Activated T-helper 2 cell treated with anti-CD3 and anti-CD28 coated beads, Interferon-gamma antibody, Interleukin-2, Interleukin-4, amounts not matched to agents 10 μg/mL and 5 μg/mL and 100 μg/mL, durations not matched to agents 14 hours and 24 hours and 36 hours (primary cell): ENCODE measurements at places on chromosomes 2 and 18. TPM values are rescaled to one million over a fixed set of nuclear protein-coding genes. Genes with fewer than 3 reads are reported as not detected.

The ALLC gene
- total RNA-seq: not detected in 2 replicates

The SLC19A3 gene
- not detected in 2 replicates for total RNA-seq

The HAT1 gene
- total RNA-seq: 67.4 and 70.1 TPM in 2 replicates

The MEX3C gene
- total RNA-seq: 48.6 and 49.3 TPM in 2 replicates

The CYRIA gene
- 1.8 TPM in 2 replicates for total RNA-seq

The IGFBP2 gene
- total RNA-seq: 30.1 and 32.5 TPM in 2 replicates

The CCDC150 gene
- total RNA-seq: 13.6 and 17.8 TPM in 2 replicates

The RUFY4 gene
- total RNA-seq: 0.39 TPM in 1 of 2 replicates, not detected in the other

The NXPH2 gene
- not detected in 2 replicates for total RNA-seq

The PPP4R3B gene
- total RNA-seq: 69.7 and 69.9 TPM in 2 replicates

The ST8SIA5 gene
- total RNA-seq: 0.05 and 0.39 TPM in 2 replicates

The RPIA gene
- total RNA-seq: 67.1 and 68.4 TPM in 2 replicates

The RAX gene
- total RNA-seq: 0.32 TPM in 1 of 2 replicates, not detected in the other

GRCh38 chr2:148570989-148571388 is 73.6 kb upstream of the EPC2 start:
- peaks cover 25% of the 10 kb centered on the region for H3K4me1 ChIP-seq
- no peak for DNase-seq
- H3K27me3 ChIP-seq: peaks cover 9% of the 10 kb centered on the region
- no peak overlapping the region for H3K4me3 ChIP-seq

- H3K36me3 ChIP-seq: no peaks in the 10 kb centered on the region
- H3K27me3 ChIP-seq: peaks cover 11% of the 10 kb centered on the region
- H3K4me3 ChIP-seq: no peak overlapping the region
- no peak for DNase-seq
- H3K4me1 ChIP-seq: no peaks in the 10 kb centered on the region
- H3K27ac ChIP-seq: no peak overlapping the region
These were observed 10.1 kb downstream of the TWIST2 start for GRCh38 chr2:238857959-238858358.

DNA sequence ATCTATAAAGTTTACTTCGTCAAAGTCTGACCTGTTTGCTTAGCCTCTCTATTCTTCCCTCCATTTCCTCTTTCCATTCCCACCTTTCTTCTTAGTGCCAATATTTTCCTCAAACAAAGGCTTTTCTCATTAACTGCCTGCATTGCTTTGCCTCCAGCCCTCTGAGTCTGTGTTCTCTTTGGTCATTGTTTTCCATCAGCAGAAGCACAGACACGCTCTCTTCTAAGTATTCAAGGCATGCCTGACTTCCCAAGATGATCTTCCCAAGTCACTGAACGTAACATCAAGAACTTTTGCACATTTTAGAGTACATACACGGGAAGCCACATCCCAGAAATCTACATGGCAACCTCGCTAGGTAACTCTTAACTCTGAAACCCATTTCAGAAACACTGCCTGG is 32.6 kb upstream of the ANXA4 start:
- no peak overlapping the region for H3K4me3 ChIP-seq
- H3K36me3 ChIP-seq: no peaks in the 10 kb centered on the region
- H3K27me3 ChIP-seq: no peaks in the 10 kb centered on the region
- peaks cover 4% of the 10 kb centered on the region for H3K4me1 ChIP-seq
- H3K27ac ChIP-seq: no peak overlapping the region
- DNase-seq: no peak

- no peak for DNase-seq
- H3K27ac ChIP-seq: no peak overlapping the region
- H3K4me3 ChIP-seq: no peak overlapping the region
- H3K36me3 ChIP-seq: no peaks in the 10 kb centered on the region
- H3K4me1 ChIP-seq: no peaks in the 10 kb centered on the region
- H3K27me3 ChIP-seq: no peaks in the 10 kb centered on the region
These were observed 509.9 kb upstream of the VRK2 start for GRCh38 chr2:57536535-57537231.

DNA sequence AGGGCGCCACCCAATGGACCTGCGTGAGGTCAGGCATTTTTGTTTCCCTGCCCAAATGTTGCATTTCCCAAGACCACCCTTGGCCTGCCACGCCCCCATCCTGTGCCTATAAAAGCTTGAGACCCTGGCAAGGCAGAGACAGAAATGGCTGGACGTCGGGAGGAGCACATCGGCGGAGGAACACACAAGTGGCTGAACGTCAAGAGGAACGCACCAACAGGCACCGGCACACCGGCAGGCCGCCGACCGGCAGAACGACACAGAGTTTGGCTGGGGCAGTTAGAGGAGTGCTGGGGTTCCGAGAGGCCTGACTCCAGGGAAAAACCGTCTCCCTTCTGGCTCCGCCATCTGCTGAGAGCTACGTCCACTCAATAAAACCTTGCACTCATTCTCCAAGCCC is 35.9 kb downstream of the DCDC2C start:
- no peaks in the 10 kb centered on the region for H3K4me1 ChIP-seq
- no peaks in the 10 kb centered on the region for H3K36me3 ChIP-seq
- no peak overlapping the region for H3K4me3 ChIP-seq
- peaks cover under 1% of the 10 kb centered on the region for H3K27me3 ChIP-seq

- no peak for DNase-seq
- H3K27me3 ChIP-seq: no peaks in the 10 kb centered on the region
- no peaks in the 10 kb centered on the region for H3K36me3 ChIP-seq
- no peak overlapping the region for H3K27ac ChIP-seq
These were observed 375.3 kb downstream of the PIK3C3 start for GRCh38 chr18:42330296-42330695.

GRCh38 chr18:8741117-8741516 is 35.8 kb downstream of the MTCL1 start:
- no peak overlapping the region for H3K4me3 ChIP-seq
- no peak for DNase-seq
- H3K4me1 ChIP-seq: peaks cover 21% of the 10 kb centered on the region
- no peak overlapping the region for H3K27ac ChIP-seq
- H3K36me3 ChIP-seq: peaks cover 7% of the 10 kb centered on the region

DNA sequence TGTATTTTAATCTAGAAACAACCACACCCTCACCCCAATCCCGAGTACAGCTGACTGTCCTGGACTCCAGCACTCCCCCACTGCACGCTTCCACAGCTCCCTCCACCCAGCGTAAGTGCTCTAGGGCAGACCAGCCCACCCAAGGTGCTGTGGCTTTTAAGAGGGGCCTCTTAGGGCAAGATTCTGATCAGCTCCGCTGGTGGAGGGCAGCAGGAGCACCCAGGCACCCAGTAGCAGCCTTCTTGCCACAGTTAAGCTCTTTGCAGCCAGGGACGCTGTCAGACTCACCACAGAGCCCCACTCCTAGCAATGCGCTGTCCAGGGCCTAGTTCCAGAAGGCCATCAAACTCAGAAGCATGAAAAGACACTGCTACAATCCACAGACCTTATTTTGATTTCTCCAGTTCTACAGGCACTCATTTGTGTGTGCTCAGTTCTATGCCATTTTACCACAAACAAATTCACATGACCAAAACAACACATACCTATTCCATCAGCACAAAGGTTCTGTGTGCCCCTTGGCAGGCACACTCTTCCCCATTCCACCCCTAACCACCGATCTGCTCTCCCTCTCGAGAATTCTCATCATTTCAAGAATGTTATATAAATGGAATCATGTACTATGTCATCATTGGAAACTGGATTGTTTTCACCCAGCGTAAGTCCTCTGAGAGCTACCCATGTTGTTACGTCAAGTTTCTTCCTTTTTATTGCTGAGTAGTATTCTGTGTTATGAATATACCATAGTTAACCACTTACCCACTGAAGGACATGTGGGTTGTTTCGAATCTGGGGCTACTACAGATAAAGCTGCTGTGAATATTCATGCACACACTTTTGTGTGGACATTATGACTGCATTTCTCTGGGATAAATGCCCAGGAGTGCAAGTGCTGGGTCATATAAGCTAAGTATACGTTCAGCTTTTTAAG is 40.4 kb downstream of the PTPN2 start:
- no peak for DNase-seq
- peaks cover 75% of the 10 kb centered on the region for H3K36me3 ChIP-seq
- H3K4me1 ChIP-seq: peaks cover 77% of the 10 kb centered on the region

DNA sequence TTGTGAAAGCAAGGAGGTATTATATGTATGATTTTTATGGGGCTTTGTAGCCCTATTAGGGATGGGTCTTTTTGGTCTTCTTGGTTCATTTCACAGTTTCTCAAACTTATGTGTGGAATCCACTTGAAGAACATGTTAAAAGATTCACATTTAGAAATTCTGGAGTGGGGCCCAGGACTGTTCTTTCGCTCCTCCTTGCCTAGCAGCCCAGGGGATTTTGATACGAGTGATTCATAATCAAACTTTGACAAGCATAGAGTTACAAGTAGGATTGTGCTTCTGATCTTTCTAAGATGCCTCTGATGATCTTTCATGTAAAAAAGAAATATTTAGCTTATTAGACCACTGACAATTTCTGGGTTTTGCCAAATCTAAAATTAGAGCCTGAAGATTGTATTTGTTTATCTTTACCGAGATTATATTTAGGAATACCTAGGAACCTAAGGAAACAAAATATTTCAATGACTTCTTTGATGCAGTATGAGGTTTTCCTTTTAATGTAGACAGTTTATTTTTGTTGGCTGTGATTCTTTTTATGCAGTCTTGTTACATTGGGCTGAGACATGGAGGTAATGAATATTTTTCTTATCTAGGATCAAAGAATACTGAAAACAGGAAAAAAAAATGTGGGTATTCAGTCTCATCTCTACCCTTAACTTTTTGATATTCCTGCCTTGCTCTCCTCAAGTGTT is 324.0 kb downstream of the PARD3B start:
- no peak for DNase-seq
- H3K4me3 ChIP-seq: no peak overlapping the region
- H3K4me1 ChIP-seq: peaks cover 27% of the 10 kb centered on the region
- H3K36me3 ChIP-seq: peaks cover 8% of the 10 kb centered on the region

DNA sequence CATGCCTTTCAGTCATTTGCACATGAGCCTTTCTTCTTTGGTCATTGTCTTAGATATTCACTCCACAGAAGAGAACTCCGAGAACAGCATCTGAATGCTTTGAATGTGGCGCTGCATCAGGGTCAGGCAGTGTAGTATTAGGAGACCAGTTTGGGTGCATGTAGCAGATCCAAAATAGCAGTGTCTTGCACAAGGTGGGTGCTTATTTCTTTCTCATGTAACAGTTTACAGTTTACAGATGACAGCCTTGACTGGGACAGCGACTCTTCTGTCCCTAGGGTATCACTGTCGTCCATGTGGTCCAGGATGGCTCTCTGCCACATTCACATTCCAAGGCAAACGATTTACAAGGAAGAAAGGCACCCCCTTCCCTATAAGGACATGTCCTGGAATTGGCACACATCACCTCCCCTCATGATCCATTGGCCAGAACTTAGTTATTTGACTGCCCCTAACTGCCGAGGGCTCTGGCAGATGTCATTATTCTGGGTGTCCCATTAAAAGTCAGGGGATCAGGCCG is 101.0 kb downstream of the STPG4 start:
- H3K27ac ChIP-seq: no peak overlapping the region
- H3K27me3 ChIP-seq: no peaks in the 10 kb centered on the region
- H3K4me1 ChIP-seq: peaks cover 16% of the 10 kb centered on the region
- DNase-seq: no peak

- DNase-seq: no peak
- peak overlapping the region; percentile 80 for H3K4me3 ChIP-seq
- peak overlapping the region; percentile 100 for H3K27ac ChIP-seq
These were observed 70.8 kb upstream of the STK17B start for GRCh38 chr2:196242131-196242620.

DNA sequence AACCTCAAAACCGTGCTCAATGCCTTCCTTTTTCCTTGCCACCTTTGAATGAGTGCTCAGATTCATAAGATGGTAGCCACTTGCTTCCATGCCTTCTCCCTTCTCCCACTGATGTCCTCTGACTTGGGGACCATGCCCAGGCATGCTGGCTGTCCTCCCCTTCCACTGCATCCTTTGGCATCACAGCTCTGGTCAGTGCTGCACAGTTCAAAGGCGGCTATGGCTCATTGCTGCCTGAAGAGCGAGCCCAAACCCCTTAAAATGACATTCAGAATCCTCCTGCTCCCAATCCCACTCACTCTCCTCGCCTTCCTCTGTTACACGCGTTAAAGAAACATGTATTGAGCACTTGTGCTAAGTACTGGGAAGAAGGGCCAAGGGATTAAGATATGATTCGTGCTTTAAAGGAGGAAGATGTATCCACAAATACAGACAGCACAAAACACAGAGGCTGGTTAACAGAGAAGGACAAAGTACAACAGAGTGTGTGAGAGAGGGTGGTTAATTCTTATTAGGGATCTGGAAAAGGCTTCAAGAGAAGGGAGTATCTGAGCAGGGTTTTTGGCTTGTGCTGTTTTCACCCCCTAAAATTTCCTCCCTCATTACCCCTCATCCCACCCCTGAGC is 81.8 kb downstream of the CERKL start:
- H3K27me3 ChIP-seq: peaks cover 22% of the 10 kb centered on the region
- no peaks in the 10 kb centered on the region for H3K4me1 ChIP-seq
- no peak overlapping the region for H3K27ac ChIP-seq
- no peaks in the 10 kb centered on the region for H3K36me3 ChIP-seq
- DNase-seq: no peak

- H3K4me3 ChIP-seq: no peak overlapping the region
- no peak overlapping the region for H3K27ac ChIP-seq
- no peaks in the 10 kb centered on the region for H3K27me3 ChIP-seq
These were observed 14.7 kb downstream of the PID1 start for GRCh38 chr2:229256376-229256775.

GRCh38 chr18:3667255-3668137 is 217.5 kb downstream of the TGIF1 start:
- H3K27me3 ChIP-seq: peaks cover 12% of the 10 kb centered on the region
- DNase-seq: no peak

DNA sequence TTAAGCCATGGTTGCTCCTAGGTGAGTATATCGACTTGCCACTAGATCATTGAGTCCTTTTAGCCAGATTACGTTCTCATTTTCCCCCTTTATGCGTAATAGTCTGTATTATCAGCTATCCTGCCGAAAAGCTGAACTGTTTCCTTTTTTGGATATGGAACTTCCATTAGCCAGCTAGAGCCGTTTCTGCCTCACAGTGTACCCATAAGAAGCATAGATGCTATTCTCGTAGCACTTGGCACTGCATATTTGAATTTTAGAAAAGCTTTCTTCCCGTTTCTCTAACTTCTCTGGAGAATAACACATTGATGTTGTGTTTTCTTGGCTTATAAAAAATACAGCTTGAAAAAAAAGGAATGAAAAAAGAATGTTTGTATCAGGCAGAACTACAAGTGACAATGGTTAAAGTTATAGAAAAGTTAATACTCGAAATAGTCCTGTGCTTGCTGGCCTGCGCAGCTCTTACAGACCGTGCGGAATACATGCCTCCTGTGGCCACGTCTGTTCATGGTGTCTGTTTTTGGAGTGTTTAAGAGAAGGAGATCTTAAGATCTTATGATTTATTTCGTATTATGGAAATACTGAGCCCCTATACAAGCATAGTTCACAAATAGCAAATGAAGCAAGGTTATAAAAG is 710 bp downstream of the DUSP19 start:
- peaks cover 7% of the 10 kb centered on the region for H3K4me1 ChIP-seq
- no peaks in the 10 kb centered on the region for H3K36me3 ChIP-seq
- DNase-seq: no peak
- peaks cover 7% of the 10 kb centered on the region for H3K27me3 ChIP-seq
- peak overlapping the region; percentile 83 for H3K4me3 ChIP-seq

GRCh38 chr18:48007955-48008701 is 77.7 kb upstream of the SMAD2 start:
- H3K4me3 ChIP-seq: peak overlapping the region; percentile 71
- no peaks in the 10 kb centered on the region for H3K36me3 ChIP-seq
- peaks cover 6% of the 10 kb centered on the region for H3K4me1 ChIP-seq
- H3K27ac ChIP-seq: no peak overlapping the region
- peak; percentile 16 for DNase-seq
- peaks cover 50% of the 10 kb centered on the region for H3K27me3 ChIP-seq

- no peak for DNase-seq
- no peaks in the 10 kb centered on the region for H3K36me3 ChIP-seq
- H3K4me3 ChIP-seq: no peak overlapping the region
- H3K4me1 ChIP-seq: no peaks in the 10 kb centered on the region
- H3K27me3 ChIP-seq: peaks cover 6% of the 10 kb centered on the region
These were observed 11.4 kb downstream of the CTIF start for GRCh38 chr18:48550101-48550729.
